Neural progenitor cell (in vitro differentiated cells): ENCODE measurements at places on chromosomes 2 and 18. TPM values are rescaled to one million over a fixed set of nuclear protein-coding genes. Genes with fewer than 3 reads are reported as not detected.
A peak's percentile ranks its signal among the peaks of the same experiment; 100 is the strongest.

CCDC74A gene
- total RNA-seq: 25.6 and 64.7 TPM in 2 replicates

C1GALT1C1L gene
- 0.12 TPM in 1 of 2 replicates, not detected in the other for total RNA-seq

DNA sequence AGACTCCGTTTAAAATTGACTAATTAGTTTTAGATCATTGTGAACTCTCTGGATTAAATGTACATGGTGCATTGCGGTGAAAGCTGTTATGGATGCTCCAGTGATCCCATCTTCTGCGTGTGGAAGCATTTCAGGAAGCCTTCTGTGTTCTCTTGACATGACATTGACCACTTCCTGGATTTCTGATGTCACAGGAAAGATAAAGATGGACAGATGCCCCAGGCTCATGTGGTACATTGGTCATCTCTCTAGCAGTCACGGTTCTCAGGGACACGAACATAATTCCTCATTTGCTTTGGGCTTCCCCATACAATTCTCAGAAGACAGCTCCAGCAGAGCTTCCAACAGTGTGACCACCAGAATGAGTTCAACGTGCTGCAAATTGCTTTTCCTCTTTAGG is 26.9 kb downstream of the AGAP1 start:
- no peak overlapping the region for H3K27ac ChIP-seq
- DNase-seq: no peak
- no peak overlapping the region for H3K4me3 ChIP-seq
- no peaks in the 10 kb centered on the region for H3K27me3 ChIP-seq

- H3K4me1 ChIP-seq: no peaks in the 10 kb centered on the region
- H3K27ac ChIP-seq: no peak overlapping the region
- no peaks in the 10 kb centered on the region for H3K27me3 ChIP-seq
- H3K4me3 ChIP-seq: no peak overlapping the region
These were observed 79.0 kb downstream of the OLA1 start for GRCh38 chr2:174169372-174169771.

DNA sequence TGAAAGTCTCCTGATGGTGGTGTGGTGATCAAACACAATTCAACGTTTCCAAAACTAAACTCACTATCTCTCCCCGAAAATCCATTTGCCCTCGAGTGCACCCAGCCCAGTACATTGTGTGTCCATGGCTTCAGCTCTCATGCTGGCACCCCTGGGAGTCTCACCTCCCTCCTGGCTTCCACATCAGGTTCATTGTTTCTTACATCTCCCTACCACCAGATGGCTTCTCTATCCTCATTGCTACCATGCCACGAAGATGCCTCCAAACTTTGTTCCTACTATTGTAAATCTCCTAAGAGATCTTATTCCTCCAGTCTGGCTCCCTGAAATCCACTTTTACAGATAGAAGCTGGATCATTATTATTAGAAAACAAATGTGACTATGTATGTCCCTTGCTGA is 197.0 kb downstream of the MYT1L start:
- no peak overlapping the region for H3K27ac ChIP-seq
- no peaks in the 10 kb centered on the region for H3K36me3 ChIP-seq
- H3K4me1 ChIP-seq: no peaks in the 10 kb centered on the region
- H3K4me3 ChIP-seq: no peak overlapping the region
- H3K27me3 ChIP-seq: no peaks in the 10 kb centered on the region

GRCh38 chr2:174005801-174006419 is 40.7 kb upstream of the SP3 start:
- no peak overlapping the region for H3K4me3 ChIP-seq
- H3K36me3 ChIP-seq: no peaks in the 10 kb centered on the region
- H3K4me1 ChIP-seq: no peaks in the 10 kb centered on the region
- no peaks in the 10 kb centered on the region for H3K27me3 ChIP-seq

- no peaks in the 10 kb centered on the region for H3K36me3 ChIP-seq
- H3K4me1 ChIP-seq: peaks cover 11% of the 10 kb centered on the region
- H3K27me3 ChIP-seq: no peaks in the 10 kb centered on the region
- peak; percentile 6 for DNase-seq
These were observed 219.9 kb downstream of the EXOC6B start for GRCh38 chr2:72605836-72606442.

RGPD3 gene
- total RNA-seq: 0.07 and 0.25 TPM in 2 replicates

- peaks cover 10% of the 10 kb centered on the region for H3K27me3 ChIP-seq
- no peaks in the 10 kb centered on the region for H3K36me3 ChIP-seq
- peaks cover 28% of the 10 kb centered on the region for H3K4me1 ChIP-seq
- no peak overlapping the region for H3K4me3 ChIP-seq
- no peak overlapping the region for H3K27ac ChIP-seq
- no peak for DNase-seq
These were observed 118.8 kb upstream of the LHCGR start for GRCh38 chr2:48874282-48874681.
